Nucleus accumbens (tissue), 56 donors: ENCODE measurements at places on chromosomes 4 and X.

GRCh38 chr4:124202099-124202498 is 510.4 kb downstream of the ANKRD50 start:
- DNase-seq, result no peak

DNA sequence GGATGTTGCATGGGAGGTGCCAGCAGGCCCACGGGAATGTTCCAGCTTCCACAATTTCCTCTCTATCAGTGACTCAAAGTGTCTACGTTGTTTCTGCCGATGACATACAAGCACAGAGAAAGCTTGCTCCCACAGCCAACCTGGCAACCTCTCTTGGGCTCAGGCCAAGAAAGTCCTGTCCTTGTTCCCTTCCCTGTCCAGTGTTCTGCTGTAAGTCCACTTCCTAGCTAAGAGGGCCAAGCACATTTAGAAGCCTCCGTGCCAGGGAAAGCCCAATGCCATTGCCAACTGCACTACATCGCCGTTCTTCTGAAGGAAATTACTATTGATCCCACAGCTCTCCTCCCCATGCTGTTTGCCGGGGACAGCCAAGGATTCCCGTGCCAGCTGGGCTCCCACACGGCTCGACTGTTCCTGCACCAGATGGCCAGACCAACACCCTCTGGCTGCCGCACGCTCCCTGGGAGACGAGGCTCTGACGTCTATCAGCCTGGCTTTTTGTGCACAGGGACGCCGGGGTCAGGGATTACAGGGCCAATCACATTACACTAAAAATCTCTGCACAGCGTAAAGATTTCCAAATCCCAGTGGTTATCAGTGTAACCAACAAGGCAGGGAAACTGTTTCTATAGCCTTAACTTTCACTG is 284.0 kb downstream of the BCOR start:
- DNase-seq, result peak; percentile 53

- DNase-seq, result no peak
Measured at GRCh38 chr4:88825931-88826330, 128.3 kb upstream of the NAP1L5 start.

- DNase-seq, result no peak
Measured at GRCh38 chr4:174746710-174747109, 82.3 kb downstream of the GLRA3 start.

GRCh38 chrX:3788494-3789233 is 75.2 kb upstream of the PRKX start:
- no peak for DNase-seq

- DNase-seq, result no peak
Measured at GRCh38 chrX:112266136-112266535, 183.6 kb upstream of the TRPC5 start.

DNA sequence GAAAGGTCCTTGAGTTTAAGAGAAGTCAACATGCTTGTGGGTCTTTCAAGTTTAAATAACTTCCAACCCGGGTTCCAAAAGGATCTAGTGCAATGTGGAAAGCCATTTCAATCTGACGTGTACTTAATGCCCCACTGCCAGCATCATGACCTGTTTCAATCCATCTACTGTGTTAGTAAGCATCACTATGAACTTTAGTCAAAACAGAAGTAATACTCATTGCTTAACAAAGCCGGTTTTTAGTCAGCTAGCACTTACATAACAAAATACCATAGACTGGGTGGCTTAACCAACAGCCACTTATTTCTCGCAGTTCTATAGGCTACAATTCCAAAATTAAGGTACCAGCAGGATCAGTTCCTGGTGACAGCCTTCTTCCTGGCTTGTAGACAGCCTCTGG is 677.5 kb downstream of the DMD start:
- no peak for DNase-seq

DNA sequence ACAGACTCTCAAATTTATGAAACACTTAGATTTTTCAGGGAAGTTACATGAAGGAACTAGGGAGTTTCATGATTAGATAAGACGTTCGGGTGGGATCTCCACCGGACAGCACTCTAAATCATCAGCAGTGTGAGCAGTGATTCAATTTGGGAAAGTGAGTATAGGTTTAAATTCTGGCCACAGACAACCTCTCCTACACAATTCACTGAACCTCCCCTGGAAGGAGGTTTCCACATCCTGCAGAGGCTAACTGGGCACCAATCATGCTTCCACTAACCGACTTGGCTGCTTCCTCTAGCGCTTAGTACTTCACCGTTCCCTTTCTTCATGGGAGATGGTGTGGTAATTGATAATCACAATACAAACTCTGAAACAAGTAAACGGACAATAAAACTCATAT is 5.6 kb downstream of the CXCL9 start:
- no peak for DNase-seq

DNA sequence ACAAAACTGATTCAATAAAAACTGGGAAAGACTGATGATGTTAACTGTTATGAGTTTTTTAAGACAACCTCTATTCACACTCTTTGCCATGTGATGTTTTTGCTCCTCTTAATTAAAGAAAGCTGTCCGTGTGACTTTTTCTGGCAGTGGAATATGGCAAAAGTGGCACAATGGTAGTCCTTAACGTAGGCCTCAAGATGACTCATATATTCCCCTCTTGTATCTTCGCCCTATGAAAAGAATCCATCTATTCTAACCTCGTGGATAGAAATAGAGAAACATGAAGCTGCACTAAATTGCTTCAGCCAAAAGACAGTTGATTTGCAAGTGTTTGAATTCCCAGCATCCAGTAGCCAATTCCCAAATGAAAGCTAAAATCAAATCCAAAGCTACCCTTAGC is 603.8 kb upstream of the PCDH7 start:
- no peak for DNase-seq

GRCh38 chrX:28311466-28311865 is 275.8 kb upstream of the IL1RAPL1 start:
- DNase-seq, result no peak

DNA sequence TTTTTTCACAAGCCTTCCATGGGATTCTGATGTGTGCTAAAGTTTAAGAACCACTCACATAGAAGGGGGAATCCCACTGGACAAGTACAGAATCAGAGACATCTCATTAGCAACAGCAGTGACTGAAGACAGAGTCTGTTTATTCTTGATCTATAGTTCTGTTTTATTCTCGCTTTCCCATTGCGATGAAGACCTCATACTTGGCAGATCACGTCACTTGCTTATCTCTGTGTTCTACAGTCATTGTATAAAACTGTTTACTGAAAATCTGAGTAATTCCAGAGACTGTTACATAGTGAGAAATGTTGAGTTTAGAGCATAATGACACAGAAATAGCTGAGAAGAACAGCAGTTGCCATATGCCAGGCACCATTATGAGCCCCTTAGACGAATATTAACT is 185.5 kb downstream of the PTTG2 start:
- no peak for DNase-seq

DNA sequence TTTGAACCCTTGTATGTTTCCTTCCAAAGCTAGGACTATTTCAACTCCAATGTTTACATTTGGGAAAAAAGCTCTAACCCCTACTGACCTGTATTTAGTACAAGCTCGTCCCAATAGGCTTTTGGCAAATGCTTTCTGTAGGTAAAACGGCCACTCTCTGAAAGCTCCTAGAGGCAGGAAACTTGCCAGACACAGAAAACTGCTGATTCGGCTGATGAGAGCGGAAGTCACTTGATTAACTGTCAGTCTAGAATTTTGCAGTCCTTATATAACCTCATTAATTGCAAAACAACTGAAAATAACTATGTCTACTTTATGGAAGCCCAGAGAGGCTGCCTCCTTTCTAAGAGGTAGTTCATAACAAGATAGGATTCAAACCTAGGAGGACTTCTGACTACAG is 108.1 kb downstream of the TSPAN7 start:
- DNase-seq, result no peak

DNA sequence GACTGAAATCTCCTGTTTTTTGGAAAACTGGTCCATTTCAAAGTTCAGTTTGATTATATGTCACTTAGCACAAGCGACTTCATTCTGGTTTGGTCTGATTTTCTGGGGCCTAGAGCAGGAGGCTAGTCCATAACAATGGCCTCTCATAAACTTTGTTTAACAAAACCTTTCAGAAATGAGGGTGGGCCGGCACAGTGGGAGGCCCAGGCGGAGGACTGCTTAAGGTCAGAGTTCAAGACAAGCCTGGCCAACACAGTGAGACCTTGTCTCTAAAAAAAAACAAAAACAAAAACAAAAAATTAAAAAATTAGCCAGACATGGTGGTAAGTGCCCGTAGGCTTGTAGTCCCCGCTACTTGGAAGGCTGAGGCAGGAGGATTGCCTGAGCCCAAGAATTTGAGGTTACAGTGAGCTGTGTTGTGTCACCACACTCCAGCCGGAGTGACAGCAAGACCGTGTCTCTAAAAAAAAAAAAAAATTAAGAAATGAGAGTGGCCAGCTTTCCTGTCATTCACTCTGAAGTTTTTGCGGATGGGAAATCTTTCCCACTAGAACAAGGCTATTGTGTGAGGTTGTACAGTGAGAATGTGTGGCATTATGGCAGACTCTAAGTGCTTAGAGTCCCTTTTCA is 1.2 kb upstream of the PLAC8 start:
- DNase-seq, result no peak

GRCh38 chrX:10017872-10018271 is 50.7 kb downstream of the CLDN34 start:
- DNase-seq, result no peak

- DNase-seq, result no peak
Measured at GRCh38 chrX:23883737-23884354, 23.9 kb downstream of the APOO start.

- no peak for DNase-seq
Measured at GRCh38 chr4:22220965-22221364, 272.4 kb upstream of the KCNIP4 start.

GRCh38 chr4:110128029-110128428 is 70.4 kb downstream of the ELOVL6 start:
- DNase-seq, result no peak
